A673 (cell line): ENCODE measurements at places on chromosomes 12 and 14. TPM values are rescaled to one million over a fixed set of nuclear protein-coding genes. Genes with fewer than 3 reads are reported as not detected.
A peak's percentile ranks its signal among the peaks of the same experiment; 100 is the strongest.

The AQP6 gene
- not detected in 2 replicates for total RNA-seq

The KCNH3 gene
- total RNA-seq: 4.0 and 4.5 TPM in 2 replicates

The HOXC12 gene
- total RNA-seq: 4.6 and 6.1 TPM in 2 replicates

The C12orf42 gene
- not detected in 2 replicates for total RNA-seq

The KRT75 gene
- total RNA-seq: not detected in 2 replicates

The GPR137C gene
- 2.4 and 2.8 TPM in 2 replicates for total RNA-seq

The CLEC4A gene
- 0.33 and 0.84 TPM in 2 replicates for total RNA-seq

The MYG1 gene
- total RNA-seq: 102 and 111 TPM in 2 replicates

The RERGL gene
- total RNA-seq: not detected in 2 replicates

The TMEM132C gene
- not detected in 2 replicates for total RNA-seq

DNA sequence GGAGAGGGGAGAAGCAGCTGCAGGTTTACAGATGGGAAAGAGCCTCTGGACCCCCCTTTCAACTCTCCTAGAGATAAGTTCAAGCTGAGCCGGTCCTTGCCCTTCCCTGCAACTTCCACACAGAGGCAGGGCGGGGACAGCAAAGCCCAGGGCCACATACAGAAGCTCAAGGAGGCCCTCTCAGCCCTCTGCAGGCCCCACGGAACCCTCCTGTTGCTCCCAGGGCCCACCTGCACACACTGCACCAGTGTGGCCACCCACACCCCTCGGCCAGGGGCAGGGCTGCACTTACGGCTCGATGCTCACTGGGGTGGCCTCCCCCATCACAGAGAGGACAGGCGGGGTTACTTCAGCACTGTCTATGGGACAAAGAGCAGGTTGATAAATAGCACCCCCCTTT, 13.0 kb upstream of the PNMA1 start:
- no peak for DNase-seq

- no peak for DNase-seq
Observed at GRCh38 chr12:106030210-106031071, 108.3 kb downstream of the NUAK1 start.

DNA sequence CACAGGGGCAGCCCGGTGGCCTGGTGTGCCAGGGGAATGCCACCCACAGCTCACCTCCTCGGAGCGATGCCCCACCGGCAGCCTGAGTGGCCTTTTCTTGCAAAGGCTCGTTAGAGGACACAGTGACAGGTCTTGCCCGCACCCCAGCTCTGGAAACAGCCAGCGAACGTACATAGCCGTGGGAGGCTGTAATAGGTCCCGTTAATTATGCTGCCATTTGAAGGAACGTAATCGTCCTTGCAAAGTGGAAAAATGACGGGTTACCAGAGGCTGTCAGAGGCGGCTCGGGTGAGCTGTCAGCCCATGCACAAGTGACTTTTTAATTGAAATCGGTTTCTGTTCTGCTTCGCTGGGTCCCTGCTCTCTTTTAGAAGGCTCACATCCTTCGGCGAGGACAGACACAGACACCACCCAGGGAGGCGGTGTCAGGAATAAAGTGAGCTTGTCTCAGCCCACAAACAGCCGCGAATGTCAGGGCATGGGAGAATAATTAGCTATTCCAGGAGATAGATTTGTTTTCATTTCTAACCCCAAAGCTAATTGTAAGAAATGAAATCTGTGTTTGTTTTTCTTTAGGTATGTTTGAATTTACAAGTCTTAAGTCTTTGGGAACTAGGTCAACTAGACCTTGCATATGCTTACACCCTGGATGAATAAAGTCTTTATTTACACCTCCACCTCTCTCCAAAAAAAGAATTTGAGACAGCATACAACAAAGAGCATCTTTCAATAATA, 77.2 kb upstream of the RFLNA start:
- DNase-seq: peak; percentile 11

GRCh38 chr12:33111850-33112249, 215.3 kb upstream of the PKP2 start:
- no peak for DNase-seq

DNA sequence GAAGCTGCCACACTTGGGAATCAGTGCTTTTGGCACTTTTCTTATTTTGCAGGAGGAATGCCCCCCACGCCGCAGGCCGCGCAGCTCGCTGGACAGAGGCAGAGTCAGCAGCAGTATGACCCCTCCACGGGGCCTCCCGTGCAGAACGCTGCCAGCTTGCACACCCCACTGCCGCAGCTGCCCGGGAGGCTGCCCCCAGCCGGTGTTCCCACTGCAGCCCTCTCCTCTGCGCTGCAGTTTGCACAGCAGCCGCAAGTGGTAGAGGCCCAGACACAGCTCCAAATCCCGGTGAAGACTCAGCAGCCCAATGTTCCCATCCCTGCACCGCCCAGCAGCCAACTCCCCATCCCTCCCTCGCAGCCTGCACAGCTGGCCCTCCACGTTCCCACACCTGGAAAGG, 32.3 kb downstream of the EP400 start:
- no peak for DNase-seq

DNA sequence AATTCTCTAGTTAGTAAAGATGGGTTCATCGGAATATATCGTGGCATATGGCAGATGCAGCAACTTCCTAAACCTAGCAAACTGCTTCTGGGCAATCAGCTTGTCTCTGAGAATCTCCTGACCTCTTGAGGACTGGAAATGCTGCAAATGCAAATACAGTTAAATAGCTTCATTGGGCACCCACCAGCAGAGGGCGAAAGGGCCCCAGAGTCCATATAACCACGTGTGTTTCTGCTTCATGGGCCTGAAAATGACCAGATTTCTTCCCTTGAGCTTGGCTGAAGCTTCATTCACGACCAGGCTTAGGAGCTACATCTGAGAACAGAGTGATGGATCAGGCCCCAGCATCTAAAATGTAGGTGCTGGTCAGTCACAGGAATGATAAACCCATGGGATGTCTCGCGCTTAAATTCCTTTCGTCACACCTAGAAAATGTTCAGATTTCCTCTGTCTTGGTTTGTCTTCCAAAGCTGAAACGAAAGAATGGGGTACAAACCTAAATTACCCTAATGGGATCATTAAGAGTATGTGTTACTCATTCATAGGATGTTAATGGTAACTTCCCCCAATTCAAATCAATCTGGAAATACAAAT, 1482.5 kb upstream of the TMEM132C start:
- peak; percentile 83 for DNase-seq

DNA sequence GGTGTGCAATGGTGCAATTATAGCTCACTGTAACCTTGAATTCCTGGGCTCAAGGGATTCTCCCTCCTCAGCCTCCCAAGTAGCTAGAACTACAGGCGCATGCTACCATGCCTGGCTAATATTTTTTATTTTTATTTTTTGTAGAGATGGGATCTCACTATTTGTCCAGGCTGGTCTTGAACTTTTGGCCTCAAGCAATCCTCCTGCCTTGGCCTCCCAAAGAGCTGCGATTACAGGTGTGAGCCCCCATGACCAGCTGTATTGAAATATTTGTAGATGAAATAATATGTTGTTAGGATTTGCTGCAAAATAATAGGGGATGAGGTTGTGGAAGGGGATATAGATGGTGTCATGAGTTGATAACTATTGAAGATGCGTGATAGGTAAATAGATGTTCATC, 4.9 kb downstream of the KLHL28 start:
- no peak for DNase-seq

GRCh38 chr14:22200977-22201605, 387.9 kb downstream of the DAD1 start:
- peak; percentile 79 for DNase-seq

GRCh38 chr14:58077621-58078020, 74.4 kb downstream of the ARMH4 start:
- no peak for DNase-seq

GRCh38 chr14:74860899-74861733, 14.8 kb downstream of the PROX2 start:
- peak; percentile 90 for DNase-seq

DNA sequence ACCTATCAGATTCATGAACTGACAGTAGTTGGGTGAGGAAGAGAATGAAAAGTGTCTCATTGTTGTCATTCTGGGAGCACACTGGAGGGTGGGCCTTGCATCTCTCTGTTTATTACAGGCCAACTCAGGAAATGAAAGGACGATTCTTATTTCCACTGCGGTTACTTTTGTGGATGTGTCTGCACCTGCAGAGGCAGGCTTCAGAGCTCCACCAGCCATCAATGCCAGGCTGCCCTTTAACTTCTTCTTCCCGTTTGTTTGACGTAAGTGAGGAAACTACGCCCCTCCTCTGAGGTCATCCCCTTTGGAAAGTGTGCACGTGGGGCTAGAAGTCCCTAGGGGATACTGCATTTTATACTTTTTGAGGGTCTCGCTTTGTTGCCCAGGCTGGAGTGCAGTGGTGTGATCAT, 33.7 kb downstream of the TCTN1 start:
- no peak for DNase-seq

- DNase-seq: no peak
Observed at GRCh38 chr14:104207142-104208014, 69.0 kb downstream of the KIF26A start.

DNA sequence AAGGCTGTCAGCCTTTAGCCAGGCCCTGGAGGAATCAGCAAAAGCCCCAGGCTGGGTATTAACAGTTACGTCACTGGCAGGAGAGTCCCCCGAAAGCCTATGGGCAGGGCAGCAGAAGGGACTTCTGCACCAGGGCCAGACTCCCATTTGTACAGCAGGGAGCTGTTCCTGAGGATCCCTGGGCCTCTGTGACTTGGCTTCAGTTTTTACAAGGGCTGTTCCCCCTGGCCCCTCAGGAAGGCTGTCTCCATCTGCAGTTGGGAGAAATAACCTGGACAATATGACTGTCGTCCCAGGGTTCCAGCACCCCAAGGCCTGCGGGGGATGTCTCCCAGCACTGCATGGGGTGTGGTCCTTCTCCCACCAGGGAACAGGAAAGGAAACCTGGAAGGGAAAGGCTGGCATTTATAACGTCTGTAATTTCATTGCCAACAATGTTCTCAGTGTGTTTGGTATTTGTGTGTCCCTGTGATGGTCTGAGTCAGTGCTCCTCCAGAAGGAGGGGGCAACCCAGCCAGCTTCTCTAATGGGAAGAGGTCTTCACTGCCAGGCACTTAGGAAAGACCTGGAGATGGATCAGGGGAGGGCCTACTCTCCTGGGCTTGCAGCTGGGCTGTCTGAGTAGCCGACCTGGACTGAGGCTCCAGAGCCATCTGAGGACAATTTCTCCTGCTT, 42.4 kb downstream of the ERH start:
- DNase-seq: no peak

DNA sequence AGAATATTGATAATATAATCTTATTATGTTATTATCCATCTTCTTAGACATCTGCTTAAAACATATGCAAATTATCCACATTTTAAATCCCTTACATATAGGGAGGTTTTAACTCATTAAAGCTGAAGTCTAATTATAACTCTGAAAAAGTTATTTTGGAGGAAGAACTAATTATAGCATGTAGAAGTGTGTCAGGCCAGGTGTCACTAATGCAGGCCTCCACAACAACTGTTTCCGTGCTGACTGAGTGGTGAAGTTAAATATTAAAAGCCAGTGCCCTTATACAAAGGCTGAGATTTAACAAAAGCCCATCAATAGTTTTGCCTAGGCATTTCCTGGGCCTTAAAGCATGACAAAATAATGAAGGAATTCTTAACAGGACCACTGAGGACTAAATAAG, 157.4 kb downstream of the LRRK2 start:
- DNase-seq: no peak

- no peak for DNase-seq
Observed at GRCh38 chr12:105977652-105978051, 161.1 kb downstream of the NUAK1 start.

DNA sequence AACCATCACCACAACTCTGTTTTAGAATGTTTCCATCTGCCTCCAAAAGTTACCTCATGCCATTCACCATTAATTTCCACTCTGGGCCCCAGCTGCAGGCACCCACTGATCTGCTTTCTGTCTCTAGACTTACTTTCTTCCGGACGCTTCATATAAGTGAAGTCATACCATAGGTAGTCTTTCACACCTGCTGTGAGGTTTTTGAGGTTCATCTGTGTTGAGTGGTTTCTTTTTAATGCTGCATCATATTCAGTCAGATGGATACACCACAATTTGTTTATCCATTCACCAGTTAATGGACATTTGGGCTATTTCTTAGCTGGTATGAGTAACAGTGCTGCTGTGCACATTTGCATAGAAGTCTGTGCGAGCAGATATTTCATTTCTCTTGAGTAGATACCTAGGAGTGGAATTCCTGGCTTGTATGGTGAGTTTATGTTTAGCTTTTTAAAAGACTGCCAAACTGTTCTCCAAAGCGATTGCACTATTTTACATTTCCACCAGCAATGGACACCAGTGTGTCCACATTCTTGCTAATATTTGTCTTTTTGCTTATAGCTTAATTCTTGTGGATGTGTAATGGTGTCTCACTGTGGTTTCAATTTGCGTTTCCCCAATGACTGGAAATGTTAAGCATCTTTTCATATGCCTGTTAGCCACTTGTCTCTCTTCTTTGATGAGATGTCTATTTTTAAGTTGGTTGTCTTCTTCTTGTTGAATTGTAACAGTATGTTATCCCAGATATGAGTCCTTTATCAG, 48.3 kb downstream of the ZFYVE21 start:
- DNase-seq: no peak

DNA sequence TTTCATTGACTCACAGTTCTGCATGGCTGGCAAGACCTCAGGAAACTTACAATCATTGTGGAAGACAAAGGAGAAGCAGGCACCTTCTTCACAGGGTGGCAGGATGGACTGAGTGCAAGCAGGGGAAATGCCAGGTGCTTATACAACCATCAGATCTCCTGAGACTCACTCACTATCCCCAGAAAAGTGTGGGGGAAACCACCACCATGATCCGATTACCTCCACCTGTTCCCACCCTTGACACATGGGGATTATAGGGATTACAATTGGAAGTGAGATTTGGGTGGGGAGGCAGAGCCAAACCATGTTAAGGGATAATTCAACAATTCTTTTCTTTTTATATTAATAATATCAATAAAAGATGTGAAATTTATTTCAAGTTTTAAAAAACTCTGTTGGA, 34.1 kb downstream of the CNTN1 start:
- DNase-seq: no peak

- no peak for DNase-seq
Observed at GRCh38 chr14:101808020-101808641, 46.6 kb downstream of the PPP2R5C start.

DNA sequence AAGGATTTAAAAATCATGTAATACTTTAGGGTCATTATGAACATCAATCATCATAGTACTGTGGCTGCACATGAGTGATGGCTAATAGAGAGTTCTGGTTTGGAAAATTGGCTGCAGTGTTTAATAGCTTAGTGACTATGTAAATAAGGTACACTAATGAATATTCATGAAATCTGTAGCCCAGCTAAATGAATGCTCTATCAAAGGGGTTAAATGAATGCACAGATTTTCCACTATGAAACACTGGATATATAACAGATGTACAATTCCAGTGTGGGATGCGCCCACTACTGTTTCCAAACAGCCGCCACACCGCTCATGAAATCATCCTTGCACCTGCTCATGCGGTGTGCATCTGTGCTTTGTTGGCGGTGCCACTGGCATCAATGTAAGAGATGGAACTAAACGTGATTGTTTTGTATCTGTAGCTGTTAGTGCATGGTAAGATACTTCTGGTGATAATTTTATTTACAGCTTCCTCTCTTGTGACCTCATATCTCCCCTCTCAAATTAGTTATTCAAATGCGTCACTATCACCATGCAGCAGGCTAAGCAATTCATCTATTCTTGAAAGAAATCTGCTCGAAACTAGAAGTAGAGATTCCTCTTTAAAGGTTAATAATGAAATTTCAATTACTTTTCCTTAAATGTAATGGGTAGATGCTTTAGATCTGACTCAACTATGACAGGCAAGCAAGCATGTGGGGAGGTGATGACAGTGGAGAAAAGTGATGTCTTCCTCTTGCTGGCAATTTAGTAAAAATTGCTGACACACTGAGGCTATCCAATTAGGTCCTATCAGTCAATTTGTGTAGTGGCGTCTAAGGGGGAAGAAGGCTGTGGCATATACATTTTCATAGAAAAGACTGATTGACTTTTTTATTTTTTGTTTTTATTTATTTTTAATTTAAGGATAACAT, 433.6 kb downstream of the AEBP2 start:
- peak; percentile 38 for DNase-seq
